ENCODE measurements at places on chromosomes 5 and 9. TPM values are rescaled to one million over a fixed set of nuclear protein-coding genes. Genes with fewer than 3 reads are reported as not detected.

CDH9 gene
- total RNA-seq, result not detected

FGFR4 gene
- total RNA-seq, result 145 TPM

C6 gene
- total RNA-seq, result not detected

NAIP gene
- total RNA-seq, result 0.71 TPM

TAF11L2 gene
- total RNA-seq, result not detected

ZNG1E gene
- total RNA-seq, result 19.0 TPM

FYB1 gene
- not detected for total RNA-seq

KCNIP1 gene
- total RNA-seq, result not detected

GPX8 gene
- total RNA-seq, result 0.37 TPM

NCS1 gene
- total RNA-seq, result 6.9 TPM

ORM1 gene
- total RNA-seq, result not detected

BAAT gene
- total RNA-seq, result 0.57 TPM

CNTNAP3 gene
- not detected for total RNA-seq

CDH10 gene
- not detected for total RNA-seq

TRIP13 gene
- 73.9 TPM for total RNA-seq

- DNase-seq, result no peak
These were observed 693.2 kb upstream of the FTMT start for GRCh38 chr5:121158451-121158850.

- no peak for DNase-seq
These were observed 4.5 kb downstream of the PKN3 start for GRCh38 chr9:128706671-128707381.

DNA sequence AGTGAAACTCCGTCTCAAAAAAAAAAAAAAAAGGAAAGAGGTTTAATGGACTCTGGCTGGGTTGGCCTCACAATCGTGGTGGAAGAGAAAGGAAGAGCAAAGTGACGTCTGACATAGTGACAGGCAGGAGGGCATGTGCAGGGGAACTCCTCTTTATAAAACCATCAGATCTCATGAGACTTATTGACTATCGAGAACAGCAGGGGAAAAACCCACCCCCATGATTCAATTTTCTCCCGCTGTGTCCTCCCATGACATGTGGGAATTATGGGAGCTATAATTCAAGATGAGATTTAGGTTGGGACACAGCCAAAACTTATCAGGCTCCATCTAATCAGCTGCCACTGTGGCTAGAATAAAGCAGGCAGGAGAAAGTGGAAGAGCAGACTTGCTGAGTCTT lies 610.4 kb upstream of the NUDT12 start:
- DNase-seq, result no peak

DNA sequence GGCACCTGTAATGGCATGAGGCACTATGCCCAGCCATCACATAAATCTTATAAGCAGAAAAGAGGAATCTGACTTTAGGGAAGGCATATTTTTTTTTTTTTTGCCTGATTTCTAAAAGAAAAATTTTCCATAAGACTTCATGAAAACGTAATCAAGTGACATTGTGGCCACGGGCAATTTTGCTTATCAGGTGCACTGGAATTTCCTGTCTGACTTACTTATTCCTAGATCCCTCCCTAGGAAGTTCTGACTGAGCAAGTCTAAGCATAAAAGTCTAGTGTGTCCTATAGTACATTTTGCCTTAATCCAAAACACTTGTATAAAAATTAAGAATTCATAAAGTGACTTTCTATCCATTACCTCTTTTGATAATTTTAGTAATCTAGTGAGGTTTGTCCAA lies 12.5 kb downstream of the C5orf46 start:
- DNase-seq, result no peak

- DNase-seq, result peak; percentile 18
These were observed 24.5 kb upstream of the PDZD2 start for GRCh38 chr5:31614151-31615020.

- DNase-seq, result no peak
These were observed 75.3 kb downstream of the TRIO start for GRCh38 chr5:14218480-14218879.

DNA sequence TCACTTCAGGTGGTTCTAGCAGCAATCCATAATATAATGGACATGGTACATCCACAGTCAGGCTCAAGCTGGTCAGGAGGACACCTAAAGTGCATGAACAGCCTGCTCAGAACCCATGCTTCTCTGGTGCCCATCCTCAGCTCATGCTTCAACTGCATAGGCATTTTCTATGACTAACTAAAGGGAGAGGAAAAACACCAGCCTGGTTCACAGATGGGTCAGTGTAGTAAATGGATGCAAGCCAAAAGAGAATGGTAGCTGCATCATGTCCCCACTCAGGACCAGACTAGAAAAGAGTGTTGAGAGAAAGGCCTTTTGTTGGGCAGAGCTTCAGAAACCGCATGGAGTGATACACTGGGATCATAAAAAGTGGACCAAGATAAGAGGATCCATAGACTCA lies 556.6 kb downstream of the TLE1 start:
- DNase-seq, result no peak

GRCh38 chr9:132268725-132269352 lies 85.9 kb downstream of the SETX start:
- DNase-seq, result peak; percentile 79

- DNase-seq, result no peak
These were observed 116.8 kb downstream of the PDZD2 start for GRCh38 chr5:31755676-31756230.

DNA sequence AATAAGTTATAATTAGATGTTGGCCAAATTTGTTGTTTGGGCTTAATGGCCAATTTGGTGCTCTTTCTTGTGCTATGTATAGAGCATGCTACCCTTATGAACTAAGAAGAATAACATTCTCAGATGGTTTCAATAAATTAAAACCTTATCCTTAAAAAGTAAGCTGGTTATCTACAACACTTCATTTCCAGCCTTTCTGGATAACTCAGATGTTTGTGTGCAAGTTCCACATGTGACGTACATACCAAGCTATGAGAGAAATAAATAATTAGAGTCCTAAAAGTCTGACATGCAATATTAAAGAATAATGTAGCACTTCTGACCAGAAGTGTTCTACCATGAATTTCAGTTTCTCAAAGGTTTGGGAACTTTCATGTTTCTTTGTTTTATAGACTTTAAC lies 11.7 kb downstream of the MTREX start:
- DNase-seq, result no peak

DNA sequence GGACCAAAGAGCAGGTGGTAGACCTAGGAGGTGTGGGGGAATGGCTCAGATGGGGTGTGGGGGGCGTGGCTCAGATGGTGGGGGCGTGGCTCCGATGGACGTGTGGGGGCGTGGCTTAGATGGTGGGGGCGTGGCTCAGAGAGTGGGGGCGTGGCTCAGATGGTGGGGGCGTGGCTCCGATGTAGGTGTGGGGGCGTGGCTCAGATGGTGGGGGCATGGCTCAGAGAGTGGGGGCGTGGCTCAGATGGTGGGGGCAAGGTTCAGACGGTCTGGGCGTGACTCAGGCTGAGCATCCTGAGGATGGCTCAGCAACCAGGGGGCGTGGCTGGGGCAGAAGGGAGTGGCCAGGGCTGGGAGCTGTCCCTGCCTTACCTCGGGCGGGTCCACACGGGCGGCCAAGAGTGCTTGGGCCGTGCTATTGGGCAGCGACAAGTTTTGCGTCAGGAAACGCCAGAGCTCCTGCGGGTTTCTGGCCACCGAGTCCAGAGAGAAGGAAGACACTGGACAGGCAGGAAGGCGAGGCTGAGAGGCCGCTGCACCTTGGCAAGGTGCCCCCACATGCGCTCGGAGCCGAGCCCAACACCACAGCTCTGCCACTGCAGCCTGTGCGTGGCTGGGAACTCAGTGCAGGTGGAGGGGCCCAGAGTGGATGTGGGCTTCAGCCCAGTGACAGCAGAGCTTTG lies 5.9 kb downstream of the ABCA2 start:
- peak; percentile 96 for DNase-seq

- no peak for DNase-seq
These were observed 386.8 kb upstream of the PTPRD start for GRCh38 chr9:10999646-11000045.

- no peak for DNase-seq
These were observed 38.9 kb downstream of the PTTG1 start for GRCh38 chr5:160460377-160461049.

GRCh38 chr9:115633104-115633503 lies 515.1 kb upstream of the TNC start:
- no peak for DNase-seq

DNA sequence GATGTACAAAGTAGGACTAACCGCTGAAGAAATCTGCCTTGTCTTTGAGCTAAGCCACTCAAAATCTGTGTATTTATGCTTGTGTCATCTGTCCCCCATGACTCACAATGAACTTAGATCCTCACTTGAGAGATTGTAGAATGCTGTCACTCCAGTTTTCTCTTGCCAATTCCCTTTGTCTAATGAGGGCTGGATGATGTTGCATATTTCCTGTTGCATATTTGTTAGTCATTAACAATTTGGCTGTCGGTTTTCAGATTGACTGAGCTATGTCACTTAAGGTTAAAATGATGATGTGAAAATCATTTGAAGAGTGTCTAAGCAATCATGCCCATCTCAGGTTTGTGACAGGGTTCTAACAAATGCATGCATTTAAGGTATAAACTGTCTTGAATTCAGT lies 481.7 kb downstream of the CDH10 start:
- no peak for DNase-seq

- no peak for DNase-seq
These were observed 31.5 kb upstream of the LVRN start for GRCh38 chr5:115930630-115931337.

DNA sequence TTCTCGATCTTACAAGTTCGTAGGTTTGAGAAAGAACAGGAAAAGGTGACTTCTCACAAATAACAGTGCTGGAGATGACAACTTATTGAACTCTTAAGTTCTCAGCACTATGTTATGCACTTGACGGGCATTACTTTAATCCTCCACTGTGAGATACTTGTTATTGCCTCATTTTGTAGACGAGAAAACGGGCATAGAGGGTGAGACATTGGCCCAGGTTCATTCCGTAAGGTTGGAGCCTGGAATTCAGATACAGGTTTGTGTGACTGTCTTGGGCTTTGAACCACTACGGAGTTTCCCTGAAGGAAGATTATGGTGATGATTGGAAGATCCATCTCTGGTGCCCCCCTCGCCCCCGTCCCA lies 657 bp downstream of the MAT2B start:
- no peak for DNase-seq

GRCh38 chr9:108850293-108850897 lies 5.4 kb downstream of the ACTL7B start:
- DNase-seq, result peak; percentile 21

DNA sequence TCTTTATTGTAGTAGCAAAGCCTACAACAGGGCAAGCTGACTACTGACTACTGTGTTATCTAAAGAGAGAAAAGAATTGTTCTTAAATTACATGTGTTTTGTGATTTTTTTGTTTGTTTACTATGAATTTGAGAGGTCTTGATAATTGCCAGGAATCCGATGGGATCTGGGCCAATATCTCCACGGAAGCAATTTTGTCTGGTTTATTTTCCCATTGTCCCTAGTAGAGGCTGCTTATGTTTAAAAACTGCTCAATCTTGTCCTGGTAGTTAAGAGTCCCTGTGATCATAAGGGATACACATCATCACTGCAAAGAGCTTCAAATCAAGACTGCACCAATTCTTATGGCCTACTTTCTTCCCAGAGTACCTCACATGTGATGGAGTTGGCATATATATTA lies 94.4 kb downstream of the GLDC start:
- no peak for DNase-seq

GRCh38 chr9:127520941-127521918 lies 69.9 kb downstream of the LRSAM1 start:
- DNase-seq, result peak; percentile 15

- DNase-seq, result no peak
These were observed 497.1 kb downstream of the NFIB start for GRCh38 chr9:13816837-13817236.

- no peak for DNase-seq
These were observed 103.3 kb upstream of the NFIB start for GRCh38 chr9:14417237-14417636.

- peak; percentile 22 for DNase-seq
These were observed 49.1 kb downstream of the HOMER1 start for GRCh38 chr5:79464695-79465332.

- no peak for DNase-seq
These were observed 66.0 kb upstream of the TAF1L start for GRCh38 chr9:32701321-32702022.

- no peak for DNase-seq
These were observed 269.2 kb downstream of the TMEM38B start for GRCh38 chr9:105963343-105964099.

Measured in HT-29 (cell line).